ENCODE measurements at places on chromosomes 5 and 9. TPM values are rescaled to one million over a fixed set of nuclear protein-coding genes. Genes with fewer than 3 reads are reported as not detected.

The TAF11L10 gene
- not detected for total RNA-seq

DNA sequence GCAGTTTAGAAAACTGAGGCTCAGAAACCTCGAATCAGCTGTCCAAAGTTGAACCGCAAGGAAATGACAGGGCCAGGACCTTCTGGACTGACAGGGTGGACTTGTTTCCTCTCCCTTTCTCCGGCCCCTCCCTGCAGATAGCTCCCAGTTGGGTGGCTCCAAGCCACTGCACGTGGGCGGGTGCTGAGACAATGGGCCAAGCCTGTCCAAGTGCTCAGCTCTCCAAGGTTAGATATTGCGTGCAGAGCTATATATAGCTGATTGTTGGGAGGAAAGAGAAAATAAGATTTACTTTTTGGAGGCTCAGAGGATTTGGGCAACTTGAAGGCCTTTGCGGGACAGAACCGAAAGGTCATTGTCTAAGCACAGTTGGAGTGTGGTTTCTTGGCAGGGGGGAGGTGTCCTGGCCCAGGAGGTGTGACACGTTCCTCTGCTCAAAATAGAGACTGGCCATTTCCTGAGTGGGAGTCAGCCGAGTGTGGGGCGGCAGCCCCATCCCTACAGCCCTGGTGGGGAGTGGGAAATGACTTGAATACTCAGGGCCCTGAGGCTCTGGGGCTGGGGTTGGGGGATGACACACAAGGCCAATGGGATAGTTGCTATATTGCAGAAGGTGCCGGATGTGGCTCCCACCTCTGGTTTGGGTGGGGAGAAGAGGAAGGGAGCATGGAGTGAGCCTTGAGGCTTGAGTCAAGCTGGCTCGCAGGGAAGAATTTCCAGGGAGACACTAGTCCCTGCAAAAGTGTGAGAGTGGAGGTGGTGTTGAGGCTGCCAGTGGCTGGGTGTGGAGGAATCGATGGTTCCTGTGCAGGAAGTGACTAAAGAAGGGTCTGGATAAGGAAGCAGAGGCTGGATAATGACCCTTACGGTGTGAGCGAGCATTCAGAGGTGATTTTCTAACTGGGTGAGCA, 44.4 kb upstream of the SMAD5 start:
- DNase-seq = peak; percentile 91

- DNase-seq = no peak
Observed at GRCh38 chr5:15718421-15719179, 218.6 kb downstream of the FBXL7 start.

DNA sequence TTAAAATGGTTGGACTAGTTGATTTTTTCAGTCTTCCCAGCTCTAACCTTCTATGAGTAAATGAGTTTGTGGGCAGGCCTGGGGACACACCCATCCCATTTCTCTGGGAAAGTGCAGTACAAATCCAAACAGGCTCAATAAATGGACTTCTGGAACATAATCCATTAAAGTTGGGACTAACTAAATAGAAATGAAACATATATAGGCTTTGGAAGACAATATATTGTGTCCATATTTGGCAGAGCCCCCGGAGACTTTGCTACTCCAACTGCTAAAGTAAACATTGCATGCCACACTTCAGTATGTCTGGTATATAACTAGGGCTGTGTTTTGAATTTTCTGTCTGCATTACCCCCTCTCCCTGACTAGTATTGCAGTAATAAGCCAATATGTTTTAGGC, 191.4 kb upstream of the DAB2 start:
- no peak for DNase-seq

GRCh38 chr5:170634256-170634990, 130.6 kb downstream of the KCNIP1 start:
- DNase-seq = no peak

DNA sequence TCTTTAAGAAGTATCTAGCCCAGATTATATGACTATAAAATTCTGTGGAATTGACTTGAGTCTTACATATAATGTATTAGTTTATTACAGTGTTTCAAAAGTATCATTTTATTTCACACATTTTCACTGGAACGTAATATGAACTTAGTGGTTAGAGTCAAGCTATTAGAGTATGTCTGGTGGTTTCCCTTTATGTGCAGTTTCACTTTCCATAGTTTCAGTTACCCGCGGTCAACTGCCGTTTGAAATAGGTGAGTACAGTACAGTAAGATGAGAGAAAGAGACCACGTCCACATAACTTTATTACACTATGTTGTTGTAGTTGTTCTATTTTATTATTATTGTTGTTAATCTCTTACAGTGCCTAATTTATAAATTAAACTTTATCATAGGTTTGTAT, 50.5 kb downstream of the COMMD10 start:
- DNase-seq = no peak

GRCh38 chr9:3001311-3001710, 157.4 kb upstream of the PUM3 start:
- DNase-seq = no peak

The ARL14EPL gene
- not detected for total RNA-seq

The TRIM7 gene
- 5.9 TPM for total RNA-seq

- no peak for DNase-seq
Observed at GRCh38 chr9:131794393-131794792, 54.5 kb upstream of the RAPGEF1 start.

GRCh38 chr9:123033864-123034601, 566 bp downstream of the GPR21 start:
- no peak for DNase-seq

- DNase-seq = no peak
Observed at GRCh38 chr5:97422678-97423077, 239.6 kb upstream of the RIOK2 start.

The CDKN2B gene
- 3.6 TPM for total RNA-seq

DNA sequence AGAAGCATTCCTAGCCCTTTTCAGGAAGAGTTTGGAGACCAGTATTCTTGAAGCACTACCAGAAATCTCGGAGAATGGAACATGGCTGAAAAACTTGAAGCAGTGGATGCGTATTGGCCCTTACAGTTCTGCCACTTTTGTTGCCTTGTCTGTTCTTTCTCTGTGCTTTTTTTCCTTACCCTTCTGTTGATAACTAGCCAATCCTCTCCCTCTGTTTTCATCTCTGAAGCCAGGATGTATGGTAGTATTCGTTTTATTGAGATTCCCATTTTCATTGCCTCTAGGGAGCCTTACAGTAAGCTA, 564 bp upstream of the CCNH start:
- DNase-seq = no peak

- DNase-seq = no peak
Observed at GRCh38 chr5:151900891-151901290, 23.8 kb downstream of the GLRA1 start.

The PCDHGA5 gene
- total RNA-seq = 4.3 TPM

GRCh38 chr9:110257097-110257841, 962 bp upstream of the TXN start:
- peak; percentile 26 for DNase-seq

DNA sequence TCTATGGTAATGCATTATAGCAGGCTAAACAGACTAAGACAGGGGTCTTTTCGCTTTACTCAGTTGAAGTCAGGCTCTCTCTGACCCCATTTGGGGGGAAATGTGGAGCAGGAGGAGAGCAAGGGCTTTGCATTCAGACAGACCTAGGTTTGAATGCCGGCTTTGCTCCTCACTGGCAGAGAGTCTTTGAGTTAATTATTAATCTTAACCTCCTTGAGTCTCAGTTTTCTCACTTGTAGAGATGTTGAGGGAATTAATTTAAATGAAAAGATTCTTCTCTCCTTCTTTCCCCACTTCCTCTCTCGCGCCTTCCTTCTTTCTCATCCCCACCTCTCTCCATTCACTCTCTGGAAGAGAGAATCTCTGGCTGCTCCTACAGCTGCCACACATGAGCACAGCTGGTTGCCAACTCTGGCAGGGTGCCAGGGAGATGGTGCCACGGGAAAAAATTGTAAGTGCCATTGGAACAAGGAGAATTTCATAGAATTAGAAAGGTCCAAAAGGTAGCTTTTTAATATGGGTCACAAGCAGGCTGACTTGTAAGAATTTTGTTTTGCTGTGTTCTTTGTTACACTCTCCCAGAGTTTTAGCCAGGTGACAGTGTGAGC, 25.2 kb upstream of the GLRA1 start:
- no peak for DNase-seq

The PCDHB12 gene
- total RNA-seq = 2.4 TPM

DNA sequence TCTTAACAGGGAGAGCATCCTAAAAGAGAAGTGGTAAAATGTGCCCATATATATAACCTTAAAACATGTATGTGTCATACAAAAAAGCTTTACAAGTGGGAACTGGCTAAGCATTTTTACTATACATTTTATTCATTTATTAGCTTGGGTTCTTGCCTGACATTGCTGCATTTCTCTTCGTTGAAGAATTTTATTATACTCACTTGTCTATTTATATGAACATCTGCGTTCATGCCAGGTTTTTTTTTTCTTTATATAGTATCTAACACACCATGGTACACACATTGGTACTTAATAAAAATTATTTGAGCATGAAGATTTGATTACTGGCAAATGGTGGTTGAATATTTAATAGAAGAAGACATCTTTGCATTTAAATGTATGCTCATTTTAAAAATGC, 492.3 kb downstream of the SPATA31D1 start:
- DNase-seq = no peak

DNA sequence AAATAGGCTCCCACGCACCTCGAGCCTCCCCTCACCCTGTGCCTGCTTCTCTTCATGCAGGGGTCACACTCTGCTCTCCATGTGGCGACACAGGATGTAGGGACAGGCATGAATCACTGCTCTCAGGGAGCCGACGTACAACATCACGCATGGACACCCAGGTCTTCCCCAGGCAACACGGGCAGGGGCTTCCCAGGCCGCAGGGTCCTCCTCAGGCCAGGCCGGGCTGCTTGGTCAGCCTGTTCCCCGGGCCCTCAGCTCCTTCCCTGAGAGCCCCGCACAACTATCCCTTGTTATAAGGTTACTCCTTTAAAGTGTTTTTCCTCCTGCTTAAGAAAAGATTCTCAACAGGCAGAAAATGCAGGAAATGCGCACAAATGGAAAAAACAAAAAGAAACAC, 1.1 kb downstream of the SLC6A18 start:
- DNase-seq = no peak

DNA sequence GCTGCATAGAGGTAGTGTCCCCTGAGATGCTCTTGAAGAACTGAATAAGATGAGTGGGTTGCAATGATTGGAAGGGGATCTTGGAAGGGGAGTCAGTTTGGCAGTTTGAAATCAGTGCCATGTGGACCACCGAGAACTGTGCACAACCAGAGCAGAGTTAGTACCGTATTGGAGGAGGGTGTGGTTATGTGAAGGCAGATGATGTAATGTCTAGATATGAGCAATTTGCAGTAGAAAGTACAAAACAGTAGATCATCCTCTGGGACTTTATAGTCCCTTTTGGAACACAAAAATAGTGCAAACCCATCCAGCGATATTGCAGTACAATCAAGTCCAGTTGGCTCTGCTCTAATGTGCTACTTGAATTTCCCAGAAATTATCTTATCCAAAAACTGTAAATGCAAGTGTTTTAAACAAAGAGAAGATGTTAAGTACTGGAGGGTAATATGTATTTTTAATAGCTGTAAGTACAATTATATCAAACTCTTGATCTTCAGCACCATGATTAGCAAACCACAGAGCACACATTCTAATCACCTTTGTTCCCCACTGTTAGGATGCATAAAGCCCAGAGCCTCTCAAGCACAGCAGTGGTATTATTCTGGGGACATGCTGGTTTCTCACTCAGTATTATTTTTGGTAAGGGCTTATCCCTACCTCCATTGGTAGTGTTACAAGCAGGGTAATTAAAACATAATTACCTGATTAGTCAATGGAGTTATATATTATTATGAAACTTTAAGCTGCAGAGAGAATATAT, 41.5 kb downstream of the MEGF10 start:
- DNase-seq = no peak

The PKD2L2 gene
- 0.52 TPM for total RNA-seq

The IRX1 gene
- total RNA-seq = not detected

The QRFP gene
- not detected for total RNA-seq

GRCh38 chr5:73974871-73975360, 348.9 kb downstream of the ARHGEF28 start:
- DNase-seq = no peak

DNA sequence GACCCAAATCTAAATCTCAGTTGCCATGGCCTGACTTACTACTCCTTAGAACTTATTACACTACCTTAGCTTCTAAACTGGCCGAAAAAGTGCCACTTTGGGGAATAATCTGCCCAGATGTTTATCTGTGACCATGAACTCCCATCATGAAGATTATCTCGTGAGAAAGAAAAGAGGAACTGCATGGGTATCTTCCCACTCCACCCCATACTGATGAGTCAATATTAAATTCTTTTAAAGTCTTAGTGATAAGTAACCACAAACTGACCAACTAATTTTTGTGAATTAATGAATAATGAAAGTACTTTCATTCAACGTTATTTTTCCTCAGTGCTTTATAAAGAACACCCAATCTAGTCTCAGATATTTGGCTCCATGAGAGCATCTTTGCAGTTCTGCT, 493.5 kb downstream of the EBF1 start:
- DNase-seq = no peak

The YTHDC2 gene
- total RNA-seq = 12.6 TPM

- no peak for DNase-seq
Observed at GRCh38 chr5:20353499-20353898, 365.5 kb upstream of the CDH18 start.

The STX17 gene
- 17.3 TPM for total RNA-seq

GRCh38 chr9:110951805-110952539, 86.3 kb downstream of the LPAR1 start:
- no peak for DNase-seq

GRCh38 chr9:27436234-27436633, 87.9 kb upstream of the IFNK start:
- no peak for DNase-seq

The MLANA gene
- total RNA-seq = not detected

DNA sequence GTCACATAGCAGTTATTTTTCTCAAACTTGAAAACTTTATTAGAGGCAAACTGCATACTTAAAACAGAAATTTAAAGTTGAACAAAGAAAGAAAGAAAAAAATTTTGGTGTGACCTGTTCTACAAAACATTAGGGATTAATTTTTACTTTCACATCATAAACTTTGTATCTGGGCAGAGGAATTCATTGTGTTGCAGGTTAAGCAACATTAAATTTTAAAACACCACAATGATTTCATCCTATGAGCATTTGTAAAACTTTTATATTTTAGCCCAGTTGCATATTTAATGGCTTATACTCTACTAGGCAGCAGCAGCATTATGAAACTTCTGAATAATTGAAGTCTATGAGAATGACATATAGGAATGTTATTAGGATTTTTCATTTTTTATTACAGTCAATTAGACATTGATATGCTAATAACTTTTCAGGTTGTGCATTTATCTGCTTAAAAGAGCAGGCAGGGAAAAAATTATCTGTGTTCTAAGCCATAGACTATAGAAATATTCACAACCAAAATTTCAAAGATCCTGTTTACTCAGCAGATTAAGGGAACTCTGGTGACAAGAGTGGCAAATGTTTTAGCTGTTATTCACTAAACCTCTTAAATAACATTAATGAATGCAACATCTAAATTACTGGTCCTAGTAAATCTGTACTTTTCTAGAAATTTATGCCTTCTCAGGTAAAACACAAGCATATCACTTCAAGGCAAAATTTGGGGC, 1088.5 kb upstream of the CDH6 start:
- DNase-seq = no peak

DNA sequence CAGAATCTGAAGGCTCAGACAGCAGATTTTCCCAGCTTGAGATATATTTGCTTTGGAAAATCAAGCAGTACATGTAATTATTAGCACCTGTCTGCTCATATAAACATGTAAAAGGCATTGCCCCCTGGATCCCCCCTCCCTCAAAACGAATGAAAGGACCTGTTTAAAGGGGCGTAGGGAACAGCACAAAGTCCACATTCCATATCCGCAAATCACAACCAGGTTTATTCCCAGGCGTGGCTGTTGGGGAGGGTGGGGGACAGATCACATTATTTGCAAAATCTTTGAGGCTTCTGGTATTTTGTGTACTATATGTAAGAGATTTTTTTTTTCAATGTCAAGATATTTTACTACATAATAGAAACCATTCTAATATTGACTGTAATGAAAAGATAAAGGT, 8.7 kb upstream of the MRPS2 start:
- DNase-seq = no peak

Measured in left cardiac atrium (tissue), 4 donors.